Spinal cord (tissue), 10 donors: ENCODE measurements at places on chromosomes 12 and 14. TPM values are rescaled to one million over a fixed set of nuclear protein-coding genes. Genes with fewer than 3 reads are reported as not detected.

Gene POU6F1
- 9.1 TPM for total RNA-seq

Gene ACOT2
- total RNA-seq = 41.6 TPM

Gene TMEM52B
- 0.83 TPM for total RNA-seq

GRCh38 chr14:83568141-83568540, 1961.8 kb upstream of the FLRT2 start:
- H3K4me3 ChIP-seq = no peak overlapping the region
- H3K36me3 ChIP-seq = no peaks in the 10 kb centered on the region
- no peak overlapping the region for H3K27ac ChIP-seq
- DNase-seq = no peak
- no peaks in the 10 kb centered on the region for H3K27me3 ChIP-seq
- H3K4me1 ChIP-seq = no peaks in the 10 kb centered on the region

DNA sequence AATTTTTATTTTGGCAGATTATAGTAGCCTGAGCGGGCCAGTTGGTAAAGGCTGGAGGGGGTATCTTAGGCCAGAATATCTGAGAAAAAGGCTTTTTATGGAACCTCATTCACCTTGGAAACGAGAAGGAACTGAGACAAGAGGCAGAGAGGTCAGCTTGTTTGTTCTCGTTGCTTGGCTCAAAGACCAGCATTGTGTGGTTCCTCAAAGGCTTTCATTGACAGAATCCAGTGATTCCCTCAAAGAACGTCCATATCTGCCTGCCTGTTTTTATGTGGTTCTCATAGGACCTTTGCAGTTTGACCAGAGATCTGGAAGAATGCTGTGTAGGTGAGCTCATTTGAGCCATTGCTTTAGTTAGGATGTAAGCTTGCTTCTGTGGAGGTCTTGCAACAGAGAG, 117.3 kb downstream of the CFAP54 start:
- no peaks in the 10 kb centered on the region for H3K36me3 ChIP-seq
- H3K27ac ChIP-seq = no peak overlapping the region
- no peak for DNase-seq

DNA sequence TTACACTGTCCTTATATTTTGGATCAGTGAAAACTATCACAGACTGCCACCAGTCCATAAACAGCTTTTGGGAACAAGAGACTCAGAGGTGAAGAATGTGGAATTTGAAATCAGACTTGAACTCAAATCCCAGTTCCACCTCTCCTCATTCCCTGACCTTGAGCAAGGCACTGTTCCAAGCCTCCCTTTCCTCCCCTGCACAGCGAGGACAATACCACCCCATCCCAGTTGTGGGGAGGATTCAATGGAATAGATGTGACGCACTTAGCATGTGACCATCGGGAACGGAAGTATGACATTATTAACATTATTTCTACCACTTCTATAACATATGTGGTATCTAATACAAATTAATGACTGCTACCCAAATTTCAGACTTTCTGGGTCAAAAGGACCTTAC, 63.5 kb downstream of the DPF3 start:
- no peaks in the 10 kb centered on the region for H3K36me3 ChIP-seq
- no peak for DNase-seq
- H3K4me1 ChIP-seq = peaks cover 10% of the 10 kb centered on the region
- H3K27me3 ChIP-seq = no peaks in the 10 kb centered on the region
- no peak overlapping the region for H3K27ac ChIP-seq

DNA sequence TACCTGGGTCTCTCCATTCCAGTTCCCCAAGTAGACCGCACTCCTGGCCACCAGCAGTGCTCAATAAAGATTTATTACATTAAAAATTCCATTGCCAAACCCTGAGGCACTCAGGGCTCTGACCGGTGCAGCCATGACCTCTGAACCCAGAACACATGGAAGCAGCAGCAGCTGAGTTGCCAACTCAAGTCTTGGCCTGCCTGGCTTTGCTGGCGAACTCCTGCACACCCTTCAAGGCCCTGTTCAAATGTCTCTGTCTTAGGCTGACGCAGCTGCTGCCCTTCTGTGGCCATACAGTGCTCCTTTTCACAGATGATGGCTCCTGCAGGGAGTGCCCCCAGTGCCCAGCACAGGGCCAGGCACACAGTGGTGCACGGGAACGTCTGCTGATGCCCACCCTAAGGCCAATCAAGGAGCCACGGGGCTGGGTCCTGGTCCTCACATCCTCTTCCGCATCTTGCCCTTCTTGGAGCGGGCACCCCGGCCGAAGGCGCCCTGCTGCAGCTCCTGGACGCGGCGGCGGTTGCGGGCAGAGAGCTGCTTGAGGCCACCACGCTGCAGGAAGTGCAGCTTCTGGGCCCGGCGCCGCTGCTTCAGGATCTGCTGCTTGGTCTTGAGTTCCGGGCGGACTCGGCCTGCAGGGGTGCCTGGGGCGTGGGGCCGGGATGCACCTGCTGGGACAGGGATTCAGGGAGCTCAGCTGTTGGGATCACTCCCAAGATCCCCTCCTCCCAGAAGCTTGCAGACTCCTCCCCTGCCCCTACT, 9.1 kb downstream of the CFAP73 start:
- peaks cover 22% of the 10 kb centered on the region for H3K27me3 ChIP-seq
- no peak for DNase-seq

DNA sequence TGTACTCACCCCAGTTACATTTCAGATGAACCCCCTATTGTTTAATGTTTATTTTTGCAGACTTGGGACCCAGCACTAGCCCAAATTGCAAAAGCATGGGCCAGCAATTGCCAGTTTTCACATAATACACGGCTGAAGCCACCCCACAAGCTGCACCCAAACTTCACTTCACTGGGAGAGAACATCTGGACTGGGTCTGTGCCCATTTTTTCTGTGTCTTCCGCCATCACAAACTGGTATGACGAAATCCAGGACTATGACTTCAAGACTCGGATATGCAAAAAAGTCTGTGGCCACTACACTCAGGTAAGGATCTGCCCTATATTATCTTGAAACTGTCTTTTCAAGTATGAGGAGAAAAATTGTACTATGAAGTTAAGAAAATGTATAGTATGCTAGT, 1.2 kb downstream of the GLIPR1 start:
- H3K4me1 ChIP-seq = no peaks in the 10 kb centered on the region
- no peak overlapping the region for H3K4me3 ChIP-seq
- DNase-seq = no peak

GRCh38 chr12:27619308-27619707, 76.9 kb upstream of the REP15 start:
- no peaks in the 10 kb centered on the region for H3K4me1 ChIP-seq
- no peaks in the 10 kb centered on the region for H3K27me3 ChIP-seq
- H3K36me3 ChIP-seq = no peaks in the 10 kb centered on the region
- no peak for DNase-seq
- H3K27ac ChIP-seq = no peak overlapping the region
- no peak overlapping the region for H3K4me3 ChIP-seq
